Stimulated activated CD4-positive, alpha-beta T cell treated with anti-CD3 and anti-CD28 coated beads, Interleukin-15, amount 100 ng/mL, for 1 hour (primary cell): ENCODE measurements at places on chromosomes 2 and 18.
A peak's percentile ranks its signal among the peaks of the same experiment; 100 is the strongest.

- DNase-seq, result no peak
These were observed 3.7 kb upstream of the MFSD6 start for GRCh38 chr2:190404487-190404886.

DNA sequence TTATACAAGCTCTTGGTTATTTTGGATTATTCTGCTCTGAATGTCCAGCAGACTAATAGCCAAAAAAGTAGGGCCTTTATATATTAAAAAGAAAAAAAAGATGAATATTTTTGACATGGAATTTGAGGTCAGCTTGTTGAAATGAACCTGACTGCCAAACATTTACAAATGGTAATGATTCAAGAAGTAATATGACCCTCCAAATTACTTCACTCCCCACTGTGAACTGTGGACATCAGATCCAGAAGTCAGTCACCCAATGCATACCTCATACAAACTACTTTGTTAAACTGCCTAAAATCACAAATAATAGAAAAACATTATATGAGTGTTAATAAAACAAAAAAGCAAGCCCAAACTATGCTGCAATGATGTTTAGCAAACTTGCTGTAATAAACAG lies 10.0 kb downstream of the EPG5 start:
- DNase-seq, result no peak

DNA sequence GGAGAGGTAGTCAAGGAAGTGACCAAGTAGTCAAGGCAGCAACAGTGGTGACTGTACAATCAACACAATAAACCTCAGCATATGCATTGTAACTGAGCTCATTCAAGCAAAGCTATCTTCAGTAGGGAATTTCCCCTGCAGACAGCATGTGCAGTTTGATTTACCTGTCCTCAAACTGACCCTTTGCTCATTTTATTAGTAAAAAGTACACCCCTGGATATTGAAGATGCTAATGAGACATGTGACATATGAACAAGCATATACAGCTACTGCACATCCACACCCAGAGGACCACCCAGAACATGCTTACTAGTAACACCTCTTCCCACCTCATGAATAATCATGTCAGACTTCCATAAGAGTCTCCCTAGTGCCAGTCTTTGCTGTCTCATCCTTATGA lies 15.4 kb downstream of the C2orf81 start:
- DNase-seq, result no peak

DNA sequence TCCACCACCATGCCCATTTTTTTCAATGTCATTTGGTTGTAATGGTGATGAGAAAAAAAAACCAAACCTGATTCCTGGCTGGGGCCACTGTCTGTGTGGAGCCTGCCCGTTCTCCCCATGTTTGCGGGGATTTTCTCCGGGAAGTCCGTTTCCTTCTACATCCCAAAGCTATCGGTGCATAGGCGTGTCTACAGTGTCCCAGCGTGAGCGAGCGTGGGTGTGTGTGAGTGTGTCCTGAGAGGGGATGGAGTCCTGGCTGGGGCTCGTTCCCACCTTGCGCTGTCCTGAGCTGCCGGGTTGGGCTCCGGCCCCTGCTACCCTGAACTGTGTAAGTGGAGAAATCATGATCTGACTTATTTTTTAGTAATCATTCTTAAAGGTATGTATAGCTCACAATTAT lies 7.3 kb upstream of the ZAP70 start:
- DNase-seq, result no peak

GRCh38 chr2:23904692-23905091 lies 22.2 kb downstream of the ATAD2B start:
- DNase-seq, result no peak

GRCh38 chr18:65287652-65288051 lies 463.2 kb upstream of the CDH7 start:
- DNase-seq, result no peak

DNA sequence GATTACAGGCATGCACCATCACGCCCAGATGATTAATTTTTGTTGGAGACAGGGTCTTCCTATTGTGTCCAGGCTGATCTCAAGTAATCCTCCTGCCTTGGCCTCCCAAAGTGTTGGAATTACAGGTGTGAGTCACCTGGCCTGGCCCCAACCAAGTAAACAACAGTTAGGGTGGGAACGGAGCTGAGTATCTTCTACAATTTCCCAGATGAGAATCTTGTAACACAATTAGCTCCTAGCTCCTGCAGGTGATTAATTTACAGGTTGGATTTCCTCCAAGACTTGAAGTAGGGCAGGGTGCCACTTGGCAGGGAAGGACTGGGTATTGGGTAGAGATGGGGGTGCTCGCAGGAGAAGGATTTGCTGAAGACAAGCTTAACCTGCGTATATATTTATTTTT lies 17.8 kb downstream of the NLRC4 start:
- no peak for DNase-seq

DNA sequence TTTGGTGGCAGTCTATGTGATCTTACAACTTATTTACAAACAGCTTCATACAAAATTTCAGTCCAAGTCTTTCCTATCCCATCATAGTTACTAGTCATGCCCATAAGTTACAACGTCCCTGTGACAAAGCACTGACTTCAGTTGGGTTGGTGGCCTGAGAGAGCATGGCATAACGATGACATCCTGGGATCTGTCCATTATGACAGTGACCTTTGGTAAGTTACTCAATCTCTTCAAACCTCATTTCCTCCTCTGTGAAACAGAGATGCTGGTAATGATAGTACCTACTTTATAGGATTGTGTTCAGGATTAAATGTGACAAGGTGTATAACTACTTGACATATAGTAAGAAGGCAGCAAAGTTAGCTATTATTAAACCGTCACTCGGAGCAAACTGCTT lies 55.4 kb upstream of the ATP5MC3 start:
- DNase-seq, result no peak

DNA sequence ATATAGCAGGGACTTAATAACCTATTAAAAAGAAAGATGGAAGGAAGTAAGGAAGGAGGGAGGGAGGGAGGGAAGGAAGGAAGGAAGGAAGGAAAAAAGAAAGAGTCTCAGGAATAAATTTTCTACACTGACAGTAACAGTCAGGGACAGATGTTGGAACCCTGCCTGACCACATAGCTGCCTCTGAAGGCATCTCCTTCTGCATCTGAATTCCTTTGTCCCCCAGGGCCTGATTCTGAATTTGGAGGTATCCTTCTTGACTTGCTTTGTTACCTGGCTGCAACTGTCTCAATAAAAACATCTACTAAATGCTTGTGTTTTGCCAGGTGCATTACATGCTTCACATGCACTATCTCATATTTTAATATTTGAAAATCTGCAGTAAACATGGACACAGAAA lies 17.4 kb upstream of the LRATD1 start:
- no peak for DNase-seq

GRCh38 chr2:222745836-222746559 lies 74.5 kb downstream of the MOGAT1 start:
- DNase-seq, result no peak

- DNase-seq, result no peak
These were observed 67.9 kb downstream of the DGKD start for GRCh38 chr2:233422050-233422639.

DNA sequence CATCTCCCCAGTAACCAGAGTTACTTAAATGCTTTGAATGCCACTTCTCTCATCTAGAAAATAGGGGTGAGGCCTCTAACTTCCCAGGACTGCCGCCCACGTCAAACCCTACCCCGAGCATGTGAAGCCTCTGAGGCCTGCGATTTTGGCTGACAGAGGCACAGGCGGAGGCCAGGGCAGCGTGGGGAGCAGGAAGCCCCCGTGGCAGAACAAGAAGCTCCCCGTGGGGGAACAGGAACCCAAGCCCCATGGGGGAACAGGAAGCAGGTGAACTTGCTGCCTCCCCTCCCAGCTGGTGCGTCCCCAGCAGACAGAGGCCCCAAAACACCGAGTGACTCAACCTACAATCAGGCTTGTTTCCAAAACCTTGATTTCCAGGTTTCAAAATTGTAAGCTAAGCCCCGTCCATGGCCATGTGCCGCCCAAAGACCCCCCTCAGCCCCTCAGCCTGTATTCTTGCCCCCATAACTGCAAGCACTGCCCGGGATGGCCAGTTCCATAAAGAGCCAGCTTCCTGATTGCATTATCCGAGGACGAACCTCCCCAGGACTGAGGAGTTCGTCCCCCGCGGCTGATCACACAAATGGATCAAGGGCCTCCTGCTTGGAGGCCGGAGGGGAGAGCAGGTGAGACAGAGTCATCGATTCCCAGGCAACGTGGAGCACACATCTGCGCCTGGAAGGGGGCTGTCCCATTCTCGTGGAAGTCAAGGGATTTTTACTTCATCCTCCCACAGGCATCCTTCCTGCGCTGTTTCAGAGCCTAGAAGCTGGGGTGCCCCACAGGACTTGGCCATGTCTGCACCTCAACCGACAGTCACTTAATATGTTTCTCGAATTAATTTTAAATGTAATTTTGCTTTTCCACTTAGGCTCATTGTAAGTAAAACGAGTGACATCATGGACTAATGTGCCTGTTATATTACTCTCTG lies 36.3 kb upstream of the CTDP1 start:
- no peak for DNase-seq

DNA sequence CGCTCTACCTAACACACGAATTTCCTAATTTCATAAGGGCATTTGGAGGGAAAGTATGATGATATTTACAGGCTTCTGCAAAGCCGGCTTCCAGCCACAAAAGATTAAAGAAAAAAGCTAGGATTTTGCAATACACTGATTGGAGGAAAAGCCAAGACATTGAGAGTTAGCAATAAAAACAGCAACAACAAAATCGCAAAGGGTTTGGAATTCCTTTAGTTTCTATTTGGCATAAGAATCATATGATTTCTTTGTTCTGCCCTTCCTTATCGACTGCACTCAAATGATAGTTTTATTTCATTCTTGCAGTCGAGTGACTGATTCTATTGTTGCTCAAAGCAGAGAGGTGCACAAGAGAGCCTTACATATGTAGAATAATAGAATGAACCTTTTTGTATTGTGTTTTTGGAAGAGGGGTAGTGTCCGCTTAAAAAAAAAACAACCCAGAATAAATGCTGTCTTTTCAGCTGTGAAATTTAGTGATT lies 3.9 kb upstream of the ZNF532 start:
- DNase-seq, result no peak

DNA sequence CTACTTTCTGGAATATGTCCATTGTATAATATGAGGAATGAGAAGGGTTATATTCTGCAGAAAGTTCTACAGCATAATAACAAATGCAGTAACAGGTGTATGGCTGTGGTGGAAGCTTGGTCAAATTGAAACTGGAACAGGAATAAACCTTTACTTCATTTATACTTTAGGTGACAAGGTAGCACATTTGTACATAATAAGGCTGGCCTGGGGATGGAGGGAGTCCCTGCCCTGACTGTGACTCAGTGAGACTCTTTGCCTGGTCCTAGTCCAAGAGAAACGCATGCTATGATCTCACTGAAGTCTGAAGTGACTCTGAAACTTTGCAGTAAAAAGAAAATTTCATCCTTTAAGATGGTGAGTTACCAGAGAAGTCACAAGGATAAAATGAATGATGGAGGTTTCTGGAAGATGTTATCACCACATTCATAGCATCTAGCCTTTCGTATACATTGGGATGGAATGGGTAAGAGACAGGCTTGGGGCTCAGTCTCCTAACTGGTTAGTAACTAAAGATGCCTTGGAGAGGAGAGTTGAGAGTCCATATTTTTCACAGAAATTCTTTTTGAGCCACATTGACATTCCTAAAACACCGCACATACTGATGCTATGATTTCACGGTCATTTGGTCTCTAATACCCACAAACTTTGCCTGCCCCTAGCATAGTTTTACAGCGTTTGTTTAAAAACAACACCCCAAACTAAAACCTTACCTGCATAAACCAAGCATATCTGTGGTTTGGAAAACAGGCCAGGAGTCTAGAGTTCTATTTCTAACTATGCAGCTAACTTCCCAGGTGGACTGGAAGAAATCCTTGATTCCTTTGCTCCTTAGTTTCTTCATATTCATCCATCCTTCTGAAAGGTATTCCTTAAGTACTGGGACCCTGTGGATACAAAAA lies 42.4 kb upstream of the NABP1 start:
- DNase-seq, result no peak

- DNase-seq, result no peak
These were observed 5.2 kb upstream of the DLX2 start for GRCh38 chr2:172107690-172108586.

GRCh38 chr2:240663546-240664190 lies 19.0 kb downstream of the AQP12B start:
- DNase-seq, result no peak

DNA sequence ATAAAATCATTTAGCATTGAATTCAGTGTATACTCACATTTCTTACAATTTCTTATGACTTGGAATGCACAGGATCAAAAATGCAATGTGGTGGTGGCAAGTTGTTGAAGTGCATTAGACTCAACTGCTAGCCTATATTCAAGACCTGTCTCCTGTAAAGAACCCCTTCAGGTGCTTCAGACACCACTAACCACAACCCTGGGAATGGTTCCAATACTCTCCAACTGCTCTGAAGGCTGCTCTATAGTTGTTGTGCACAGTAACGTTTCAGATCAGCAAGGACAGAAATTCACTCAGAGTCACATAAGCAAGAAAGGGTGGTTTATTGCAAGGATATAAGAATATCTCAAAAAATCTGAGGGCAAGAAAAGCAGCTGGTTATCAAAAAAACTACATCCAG lies 6.5 kb downstream of the GKN1 start:
- DNase-seq, result no peak

DNA sequence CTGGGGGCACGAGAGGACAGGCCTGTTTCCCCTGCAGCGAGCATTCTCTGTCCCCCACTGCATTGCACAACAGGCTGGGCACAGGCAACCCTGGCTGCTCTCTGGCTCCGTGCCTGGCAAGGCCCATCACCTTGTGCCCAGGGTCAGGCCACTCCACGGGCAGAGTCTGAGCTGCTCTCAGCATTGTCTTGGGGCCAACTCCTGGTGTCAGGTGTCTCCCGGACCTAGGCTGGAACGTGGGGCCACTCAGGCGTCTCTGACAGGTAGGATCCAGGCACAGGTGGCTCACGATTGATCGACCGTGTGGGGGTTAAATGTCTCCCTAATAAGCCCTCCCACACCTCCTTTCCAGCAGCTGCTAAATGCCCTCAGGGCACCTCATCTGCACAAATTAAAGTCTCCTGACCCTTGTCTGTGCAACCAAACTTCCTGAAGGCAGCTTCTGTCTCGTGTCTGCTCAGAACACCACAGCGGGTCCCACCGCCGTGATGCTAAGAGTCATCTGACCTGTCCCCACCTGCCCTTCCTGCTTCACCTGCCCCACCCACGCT lies 66.6 kb upstream of the GPC1 start:
- no peak for DNase-seq

- DNase-seq, result no peak
These were observed 84.9 kb downstream of the TPO start for GRCh38 chr2:1498176-1498575.

- no peak for DNase-seq
These were observed 15.9 kb upstream of the TXNDC2 start for GRCh38 chr18:9869715-9870430.

GRCh38 chr2:41791523-41791922 lies 256.3 kb upstream of the PKDCC start:
- no peak for DNase-seq

GRCh38 chr2:98085649-98086048 lies 1.3 kb upstream of the VWA3B start:
- no peak for DNase-seq

GRCh38 chr2:208179028-208179609 lies 10.7 kb downstream of the C2orf80 start:
- DNase-seq, result no peak

- no peak for DNase-seq
These were observed 50.1 kb downstream of the HS1BP3 start for GRCh38 chr2:20600756-20601325.

- DNase-seq, result peak; percentile 64
These were observed 1.5 kb upstream of the EPHA4 start for GRCh38 chr2:221573430-221574230.
